ENCODE measurements at places on chromosomes 11 and 22.
A peak's percentile ranks its signal among the peaks of the same experiment; 100 is the strongest.

DNA sequence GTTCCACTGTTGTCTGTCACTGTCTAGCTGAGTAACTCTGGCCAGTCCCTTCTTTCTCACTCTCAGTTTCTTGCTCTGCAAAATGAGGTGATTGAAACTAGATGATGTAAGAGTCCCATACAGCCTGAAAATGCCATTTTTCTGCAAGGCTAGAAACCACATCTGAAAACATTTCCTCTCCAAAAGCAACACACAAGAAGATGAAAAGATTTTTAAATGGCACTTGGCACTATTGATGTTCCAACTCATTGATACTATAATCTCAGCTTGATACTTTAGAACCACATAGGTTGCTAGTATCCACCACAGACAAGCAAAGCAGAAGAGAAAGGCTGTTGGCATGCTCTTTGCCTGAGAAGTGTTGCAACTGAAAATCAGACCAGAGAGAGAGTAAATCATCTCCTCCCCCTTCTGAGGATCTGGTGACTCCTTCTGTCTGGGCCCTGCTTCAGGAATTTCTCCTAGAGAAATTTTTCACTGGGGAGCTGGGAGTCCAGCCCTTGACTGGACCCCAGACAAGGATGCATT is 1217.9 kb downstream of the LRRC4C start:
- no peak for DNase-seq

GRCh38 chr11:19111809-19112208 is 5.2 kb upstream of the ZDHHC13 start:
- no peak for DNase-seq

GRCh38 chr22:33880986-33881385 is 39.3 kb downstream of the LARGE1 start:
- no peak for DNase-seq

DNA sequence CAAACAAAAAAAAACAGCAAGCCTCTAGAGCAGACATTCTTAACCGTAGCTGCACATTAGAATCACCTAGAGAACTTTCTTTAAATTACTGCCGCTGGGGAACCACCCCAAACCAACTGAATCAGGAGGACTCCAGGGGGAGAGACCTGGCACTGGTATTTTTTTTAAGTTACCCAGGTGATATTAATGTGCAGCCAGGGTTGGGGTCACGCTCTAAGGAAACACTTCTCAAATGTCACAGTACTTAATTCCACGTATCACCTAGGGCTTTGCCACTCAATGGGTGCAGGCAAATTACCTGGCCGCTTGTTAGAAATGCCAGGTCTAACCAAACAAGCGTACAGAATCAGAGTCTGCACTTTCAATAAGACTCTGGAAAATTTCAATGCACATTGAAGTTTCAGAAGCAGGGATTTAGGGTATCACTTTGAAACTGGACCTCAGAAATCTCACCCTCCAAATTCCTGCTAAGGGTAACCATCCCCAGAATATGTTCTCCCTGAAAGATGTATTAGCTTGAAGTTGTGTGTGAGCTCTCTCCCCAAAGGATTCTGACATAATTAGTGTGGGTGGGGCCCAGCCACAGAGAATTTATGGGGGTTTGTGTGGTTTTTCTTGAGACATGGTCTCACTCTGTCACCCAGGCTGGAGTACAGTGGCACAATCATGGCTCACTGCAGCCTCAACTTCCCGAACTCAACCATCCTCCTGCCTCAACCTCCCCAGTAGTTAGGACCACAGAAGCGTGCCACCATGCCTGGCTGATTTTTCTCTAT is 12.7 kb upstream of the ISX start:
- no peak for DNase-seq

DNA sequence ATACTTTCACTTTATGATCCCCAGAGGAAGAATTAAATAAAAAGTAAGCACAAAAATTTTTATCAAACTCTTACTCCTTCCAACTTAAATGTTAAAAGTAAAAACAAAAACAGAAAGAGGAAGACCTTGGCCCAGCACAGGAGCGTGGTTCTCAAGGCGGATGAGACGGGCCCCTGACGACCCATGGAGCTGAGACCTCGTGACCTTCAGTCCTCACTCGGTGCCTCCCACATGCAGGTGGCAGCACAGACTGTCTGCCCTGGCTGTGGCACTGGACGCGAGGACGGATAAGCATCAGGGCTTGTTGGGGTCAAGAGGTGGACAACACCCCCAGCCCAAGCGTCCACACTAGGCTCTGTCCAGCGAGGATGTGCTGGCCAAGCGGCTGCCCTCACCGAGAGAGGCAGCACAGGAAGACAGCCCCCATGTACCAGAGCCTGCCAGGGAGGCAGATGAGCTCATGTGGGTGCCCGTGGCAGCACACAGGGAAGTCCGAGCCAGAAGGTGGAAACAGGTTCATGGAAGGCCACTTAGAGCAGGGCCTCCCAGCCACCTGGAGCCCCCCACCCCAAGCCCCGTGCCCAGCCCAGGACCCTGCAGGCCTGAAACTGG is 1389.8 kb downstream of the TBC1D22A start:
- DNase-seq = no peak

GRCh38 chr11:128942817-128943427 is at the start of gene TP53AIP1:
Gene TP53AIP1 (minus strand): TSS chr11:128942871. CDS start chr11:128937818, 5,053 bp downstream.
- no peak for DNase-seq

GRCh38 chr22:35708917-35709316 is 8.8 kb upstream of the APOL5 start:
- no peak for DNase-seq

DNA sequence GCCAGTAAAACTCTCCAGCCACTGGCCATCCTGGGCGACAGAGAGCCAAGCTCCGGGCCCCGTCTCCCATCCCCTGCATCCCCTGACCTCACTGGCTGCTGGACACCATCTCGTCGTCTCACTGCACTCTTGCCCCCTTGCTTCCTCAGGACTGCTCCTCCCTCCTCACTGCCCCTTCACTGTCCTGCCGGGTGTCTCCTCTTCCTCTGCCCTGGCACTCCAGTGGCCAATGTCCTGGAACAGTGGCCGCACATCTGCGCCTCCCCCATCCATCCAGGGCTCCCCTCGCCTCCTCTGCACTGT is 800.4 kb downstream of the BRD1 start:
- DNase-seq = no peak

- peak; percentile 11 for DNase-seq
Measured at GRCh38 chr22:37802310-37803194, 5.2 kb upstream of the GCAT start.

- DNase-seq = no peak
Measured at GRCh38 chr11:108994887-108995286, 330.0 kb downstream of the DDX10 start.

GRCh38 chr11:17224727-17225126 is 16.9 kb upstream of the PIK3C2A start:
- DNase-seq = no peak

GRCh38 chr11:66172146-66172545 is 96.3 kb upstream of the RAB1B start:
- DNase-seq = no peak

- no peak for DNase-seq
Measured at GRCh38 chr22:47205081-47205491, 442.6 kb downstream of the TBC1D22A start.

DNA sequence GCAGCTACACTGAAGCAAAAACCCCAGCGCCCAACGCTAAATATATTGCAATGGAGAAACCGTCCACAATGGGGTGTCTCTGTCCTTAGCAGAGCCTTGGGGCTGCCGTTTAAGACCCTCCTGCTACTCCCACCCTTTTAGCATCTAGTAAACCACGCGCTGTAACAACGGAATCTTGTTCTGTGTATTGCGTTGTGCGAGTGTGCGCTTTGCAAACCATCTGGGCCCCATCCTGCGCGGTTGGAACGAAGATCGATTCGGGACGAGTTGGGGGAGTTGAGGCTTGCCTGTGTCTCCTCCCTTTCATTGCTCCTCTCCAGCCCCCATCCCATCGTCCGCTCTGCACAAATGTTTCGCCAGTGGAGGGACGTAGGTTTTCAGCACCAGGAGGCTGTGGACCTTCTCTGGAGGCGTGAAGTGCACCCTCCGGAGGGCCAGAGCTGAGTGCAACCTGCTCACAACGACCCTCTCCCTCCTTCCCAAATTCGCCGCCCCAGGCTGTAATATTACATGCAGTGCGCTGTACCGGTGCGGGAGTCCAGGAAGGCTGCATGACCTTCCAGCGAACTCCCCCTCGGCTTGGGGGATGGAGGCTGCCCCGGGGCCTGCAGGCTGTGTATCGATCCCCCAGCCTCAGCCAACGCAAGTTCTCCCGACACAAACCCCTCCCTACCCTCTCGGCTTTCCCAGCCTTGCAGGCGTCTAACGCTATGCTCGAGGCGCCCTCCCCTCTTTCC is 1.6 kb upstream of the KMT2A start:
- DNase-seq = no peak

DNA sequence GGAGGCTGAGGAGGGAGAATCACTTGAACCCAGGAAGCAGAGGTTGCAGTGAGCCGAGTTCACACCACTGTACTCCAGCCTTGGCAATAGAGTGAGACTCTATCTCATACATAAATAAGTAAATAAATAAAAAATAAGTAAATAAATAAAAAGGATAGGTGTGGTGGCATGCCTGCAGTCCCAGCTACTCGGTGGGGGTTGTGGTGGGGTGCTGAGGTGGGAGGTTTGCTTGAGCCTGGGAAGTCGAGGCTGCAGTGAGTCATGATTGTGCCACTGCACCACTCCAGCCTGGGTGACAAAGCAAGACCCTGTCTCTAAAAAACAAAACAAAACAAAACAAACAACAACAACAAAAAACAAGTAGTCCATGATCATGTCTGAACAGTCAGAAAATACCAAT is 3.1 kb downstream of the LARGE2 start:
- DNase-seq = no peak

DNA sequence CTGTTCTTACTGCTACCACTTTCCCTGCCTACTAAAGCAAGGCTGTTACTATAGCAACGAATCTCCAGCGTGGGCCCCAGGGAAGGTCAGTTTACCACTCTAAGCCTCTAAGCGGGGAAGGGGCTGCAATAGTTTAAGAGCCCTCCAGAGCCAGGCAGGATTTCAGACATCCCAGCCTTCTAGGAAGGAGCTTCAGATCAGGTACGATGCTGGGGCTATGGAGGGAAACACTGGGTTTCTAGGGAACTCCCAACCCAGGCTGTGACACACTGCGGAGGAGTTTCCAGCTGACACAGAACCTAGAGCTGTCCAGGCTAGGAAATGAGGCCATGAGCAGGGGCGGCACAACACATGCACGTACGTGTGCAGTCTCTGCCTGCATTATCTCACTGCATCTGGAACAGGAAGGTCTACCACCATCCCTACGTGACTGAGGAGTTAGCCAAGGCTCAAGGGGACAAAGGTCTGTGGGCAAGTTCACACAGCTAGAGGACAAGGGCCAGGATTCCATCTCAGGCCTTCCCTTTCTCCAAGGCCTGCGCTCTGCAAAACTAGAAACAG is 20.4 kb downstream of the HPS4 start:
- no peak for DNase-seq

DNA sequence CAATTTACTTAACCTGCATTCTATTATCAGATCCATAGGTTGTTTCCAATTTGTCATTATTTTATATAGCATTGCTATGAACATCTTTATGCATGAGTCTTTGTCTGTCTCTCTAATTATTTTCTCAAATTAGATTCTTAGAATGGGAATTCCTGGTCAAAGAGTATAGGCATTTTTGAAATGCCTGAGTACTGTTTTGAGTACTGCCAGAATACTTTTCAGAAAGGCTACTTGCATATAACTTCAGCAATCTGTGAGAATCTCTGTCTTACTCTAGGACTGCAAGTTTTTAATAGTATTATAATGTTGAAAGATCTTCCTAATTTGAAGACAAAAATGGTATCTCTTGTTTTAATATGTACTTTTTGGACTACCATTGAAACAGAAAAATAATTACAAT is 56.6 kb downstream of the KCNC1 start:
- DNase-seq = no peak

DNA sequence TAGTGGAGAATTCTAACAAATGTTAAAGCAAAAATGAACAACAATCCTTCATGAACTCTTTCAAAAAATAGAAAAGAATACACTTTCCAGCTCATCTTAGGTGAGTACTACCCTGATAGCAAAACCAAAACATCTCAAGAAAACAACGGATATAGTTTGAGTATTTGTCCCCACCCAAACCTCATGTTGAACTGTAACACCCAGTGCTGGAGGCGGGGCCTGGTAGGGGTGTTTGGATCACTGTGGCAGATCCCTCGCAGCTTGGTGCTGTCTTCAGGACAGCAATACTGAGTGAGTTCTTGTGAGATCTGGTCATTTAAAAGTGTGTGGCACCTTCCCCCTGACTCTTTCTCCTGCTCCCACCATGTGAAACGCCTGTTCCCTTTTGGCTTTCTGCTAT is 27.0 kb downstream of the NCAPD3 start:
- no peak for DNase-seq

- DNase-seq = peak; percentile 58
Measured at GRCh38 chr11:36509201-36509639, 852 bp downstream of the TRAF6 start.

DNA sequence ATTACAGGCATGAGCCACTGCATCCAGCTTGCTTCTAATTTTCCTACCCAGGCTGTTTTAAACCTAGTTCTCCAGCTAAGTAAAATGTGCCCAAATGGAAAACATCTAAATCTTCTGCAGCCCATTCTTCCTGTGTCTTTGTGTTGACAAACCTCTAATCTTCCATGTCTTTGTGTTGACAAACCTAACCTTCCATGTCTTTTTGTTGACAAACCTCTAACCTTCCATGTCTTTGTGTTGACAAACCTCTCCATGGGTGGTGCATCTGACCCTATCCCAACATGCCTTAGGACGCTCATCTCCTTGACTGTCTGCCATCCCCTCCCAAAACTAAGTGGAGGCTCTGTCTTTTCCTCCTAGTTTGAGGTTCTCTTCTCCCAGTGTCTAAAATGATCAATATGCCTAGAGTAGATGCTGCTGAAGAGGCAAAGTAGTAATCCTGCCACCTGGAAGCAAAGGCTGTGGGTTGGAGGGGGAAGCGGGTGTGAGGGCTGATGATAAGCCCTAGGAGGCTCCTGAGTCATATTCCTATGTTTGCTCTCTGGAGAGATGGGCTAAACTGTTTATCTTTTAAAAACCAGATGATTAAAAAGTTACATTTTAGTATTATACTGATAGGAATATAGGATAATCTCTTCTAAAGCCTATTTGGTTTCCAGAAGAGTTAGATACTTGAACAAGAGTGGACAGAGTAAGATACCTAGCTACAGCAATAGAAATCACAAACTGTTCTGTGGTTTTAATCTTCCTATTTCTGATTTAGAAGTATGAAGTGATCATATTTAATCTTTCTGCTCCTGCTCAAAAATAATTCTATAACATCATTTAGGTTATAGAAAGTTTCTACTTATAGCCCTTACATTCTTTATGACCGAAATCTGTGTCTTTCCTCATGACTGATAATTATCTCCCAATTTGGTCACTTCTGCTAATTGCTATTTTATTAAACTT is 7.9 kb downstream of the FEN1 start:
- peak; percentile 61 for DNase-seq

DNA sequence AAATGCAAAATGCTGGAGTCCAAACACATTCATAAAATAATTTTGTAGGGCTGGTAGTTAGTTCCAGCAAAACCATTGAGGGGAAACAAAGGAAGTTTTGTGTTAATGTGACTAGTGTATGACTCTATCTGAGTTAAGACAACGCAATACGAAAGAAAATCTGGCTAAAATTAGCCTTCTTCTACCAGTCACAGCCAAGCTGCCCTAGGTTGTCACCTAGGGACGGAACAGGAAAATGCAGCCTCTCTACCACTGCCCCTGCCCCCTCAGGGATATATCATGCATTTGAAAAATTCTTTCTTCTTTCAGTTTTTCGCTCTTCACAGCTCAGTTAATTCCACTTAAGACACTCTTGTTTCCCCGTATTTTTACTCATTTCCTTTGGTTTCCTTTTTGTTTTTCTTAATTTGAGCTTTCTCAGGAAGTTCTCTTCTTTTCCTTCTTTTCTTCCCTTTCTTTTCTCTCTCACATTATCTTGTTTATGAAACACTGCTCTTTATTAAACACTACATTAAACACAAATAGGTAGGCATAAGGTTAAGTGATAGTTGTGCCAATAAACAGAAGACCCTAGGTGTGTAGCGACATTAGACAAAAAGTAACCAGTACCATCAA is 30.6 kb downstream of the KIRREL3 start:
- DNase-seq = no peak

All from hematopoietic multipotent progenitor cell treated with erythropoietin and hydrocortisone succinate and interleukin-3 and kit ligand, for 15 days (in vitro differentiated cells).